ENCODE measurements at places on chromosomes 7 and 10. TPM values are rescaled to one million over a fixed set of nuclear protein-coding genes. Genes with fewer than 3 reads are reported as not detected.
A peak's percentile ranks its signal among the peaks of the same experiment; 100 is the strongest.

DNA sequence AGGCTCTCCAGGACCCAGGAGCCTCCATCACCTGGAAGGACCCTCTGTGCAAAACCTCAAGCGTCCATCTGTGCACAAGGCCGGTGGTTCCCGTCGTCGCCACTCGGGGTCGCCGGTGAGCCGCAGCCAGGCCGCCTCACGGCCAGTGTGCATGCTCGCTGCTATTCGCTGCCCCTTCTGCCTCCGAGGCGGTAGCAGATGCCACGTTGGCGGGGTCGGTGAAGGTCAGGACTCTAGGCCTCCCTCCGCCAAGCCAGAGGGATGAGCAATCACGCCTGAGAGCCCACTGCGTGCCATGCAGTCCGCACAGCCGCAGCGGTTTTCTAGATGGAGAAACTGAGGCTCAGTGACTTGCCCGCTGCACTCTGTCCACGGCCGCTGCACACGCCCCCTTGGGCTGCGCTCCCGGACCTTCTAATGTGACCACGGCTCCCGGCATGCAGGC is 5.7 kb downstream of the UPK3B start:
- no peak for DNase-seq
- no peak overlapping the region for H3K4me3 ChIP-seq
- no peaks in the 10 kb centered on the region for H3K36me3 ChIP-seq
- no peak overlapping the region for H3K27ac ChIP-seq
- H3K27me3 ChIP-seq: no peaks in the 10 kb centered on the region

DNA sequence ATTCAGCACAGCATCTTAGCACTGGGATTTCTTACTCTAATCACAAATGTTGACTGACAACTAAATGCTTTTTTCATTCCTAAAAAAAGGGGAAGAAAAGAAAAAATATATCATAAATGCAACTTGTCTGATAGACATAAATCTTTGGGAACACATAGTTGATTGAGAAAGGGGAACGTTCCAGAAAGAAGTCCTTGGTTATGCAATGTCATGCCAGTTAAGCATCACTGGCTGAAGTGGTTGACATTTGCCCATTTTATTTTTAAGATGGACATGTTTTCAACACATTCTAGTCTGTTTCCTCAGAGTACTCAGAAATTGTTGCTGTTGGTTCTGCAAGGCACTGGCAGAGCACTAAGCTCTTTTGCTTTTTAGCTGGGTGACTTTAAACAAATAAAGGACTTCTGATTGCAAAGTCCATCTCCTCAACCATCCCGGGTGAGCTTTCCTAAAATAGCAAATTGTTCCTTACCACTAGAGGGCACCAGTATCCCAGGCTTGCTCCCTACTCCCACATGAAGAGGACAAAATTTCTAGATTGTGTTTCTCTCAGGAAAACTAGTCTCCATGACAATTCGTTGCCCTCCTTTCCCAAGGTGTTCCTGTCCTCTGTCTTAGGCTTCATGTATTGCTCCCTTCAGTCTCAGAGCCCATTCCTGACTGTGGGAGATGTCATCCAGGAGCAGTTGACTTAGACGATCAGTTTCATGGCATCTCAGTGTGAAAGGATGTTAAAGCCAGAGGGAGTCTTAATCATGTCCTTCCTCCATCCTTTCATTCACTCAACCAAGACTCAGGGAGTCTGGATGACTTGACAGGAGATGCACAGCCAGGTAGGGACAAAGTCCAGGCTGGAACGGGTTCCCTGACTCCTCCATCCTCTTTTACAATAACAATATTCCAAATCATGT is 23.9 kb downstream of the OPALIN start:
- H3K4me3 ChIP-seq: no peak overlapping the region
- no peak overlapping the region for H3K27ac ChIP-seq
- DNase-seq: no peak
- H3K36me3 ChIP-seq: no peaks in the 10 kb centered on the region
- no peaks in the 10 kb centered on the region for H3K4me1 ChIP-seq
- no peaks in the 10 kb centered on the region for H3K27me3 ChIP-seq

- no peaks in the 10 kb centered on the region for H3K27me3 ChIP-seq
- no peaks in the 10 kb centered on the region for H3K36me3 ChIP-seq
- H3K4me3 ChIP-seq: no peak overlapping the region
- H3K27ac ChIP-seq: no peak overlapping the region
Observed at GRCh38 chr7:129343099-129343700, 91.0 kb upstream of the STRIP2 start.

The IL2RA gene
- total RNA-seq: 0.88 TPM

GRCh38 chr7:68684246-68684839 is 913.9 kb upstream of the AUTS2 start:
- H3K4me1 ChIP-seq: no peaks in the 10 kb centered on the region
- no peak for DNase-seq
- H3K36me3 ChIP-seq: no peaks in the 10 kb centered on the region
- no peak overlapping the region for H3K4me3 ChIP-seq
- no peak overlapping the region for H3K27ac ChIP-seq

DNA sequence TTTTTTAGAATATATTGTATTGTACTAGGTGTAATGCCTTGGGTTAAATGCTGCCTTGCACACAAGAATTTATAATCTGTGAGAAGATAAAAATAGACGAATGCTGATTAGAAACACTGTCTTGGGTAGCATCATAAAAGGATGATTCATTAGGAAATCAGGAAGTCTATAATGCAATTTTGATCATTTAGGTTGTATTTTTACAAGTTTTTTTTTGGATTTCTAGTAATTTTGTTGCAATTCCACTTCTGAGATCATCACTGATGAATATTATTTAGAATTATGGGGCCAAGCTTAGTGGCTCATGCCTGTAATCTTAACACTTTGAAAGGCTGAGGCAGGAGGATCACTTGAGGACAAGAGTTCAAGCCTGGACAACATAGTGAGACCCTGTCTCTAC is 29.6 kb downstream of the WBP1L start:
- H3K4me1 ChIP-seq: peaks cover 29% of the 10 kb centered on the region
- no peak for DNase-seq
- H3K27ac ChIP-seq: peak overlapping the region; percentile 93
- no peak overlapping the region for H3K4me3 ChIP-seq

The ASZ1 gene
- total RNA-seq: not detected

Measured in breast epithelium (tissue), 4 donors.